CD4-positive, alpha-beta T cell treated with Interleukin-2 at 100 ng/mL for 4 hours (primary cell): ENCODE measurements at places on chromosomes 13 and 19.

- no peak for DNase-seq
These were observed 52.2 kb downstream of the ATP11A start for GRCh38 chr13:112741835-112742570.

DNA sequence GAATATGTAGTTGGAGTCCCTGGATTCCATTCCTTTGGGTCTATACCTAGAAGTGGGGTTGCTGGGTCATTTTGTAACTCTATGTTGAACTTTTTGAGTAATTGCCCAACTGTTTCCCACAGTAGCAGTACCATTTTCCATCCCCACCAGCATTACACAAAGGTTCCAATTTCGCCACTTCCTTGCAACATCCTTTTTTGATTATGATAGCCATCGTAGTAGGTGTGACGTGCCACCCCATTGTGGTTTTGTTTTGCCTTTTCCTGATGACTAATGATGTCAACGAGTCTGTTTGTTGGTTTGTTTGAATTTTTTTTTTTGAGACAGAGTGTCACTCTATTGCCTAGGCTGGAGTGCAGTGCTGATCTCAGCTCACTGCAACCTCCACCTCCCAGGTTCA is 3.3 kb upstream of the PEX11G start:
- DNase-seq: peak; percentile 26

DNA sequence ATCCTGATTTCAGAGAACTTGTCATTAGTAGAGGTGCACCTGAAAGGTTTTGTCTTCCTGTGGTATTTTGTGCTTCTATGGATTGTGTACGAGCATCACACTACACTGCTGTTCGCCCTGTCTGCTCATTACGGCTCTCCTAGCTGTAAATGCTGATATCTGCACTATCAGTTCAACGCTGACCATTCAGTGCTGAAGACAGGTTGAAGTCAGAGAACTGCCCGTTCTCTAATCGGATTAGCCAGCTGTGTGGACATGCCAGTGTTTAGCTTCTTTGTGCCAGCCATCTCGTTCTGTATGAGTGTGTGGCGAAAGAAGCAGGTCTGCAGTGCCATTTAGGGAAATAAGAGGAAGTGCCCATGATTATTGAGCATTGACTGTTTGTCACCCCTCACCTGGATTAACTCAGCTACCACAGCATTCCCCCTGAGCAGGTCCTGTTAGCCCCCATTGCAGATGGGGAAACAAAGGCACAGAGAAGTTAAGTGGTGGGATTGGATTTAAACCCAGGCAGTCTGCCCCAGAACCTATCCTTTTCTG is 21.6 kb upstream of the C1QTNF9 start:
- DNase-seq: no peak

DNA sequence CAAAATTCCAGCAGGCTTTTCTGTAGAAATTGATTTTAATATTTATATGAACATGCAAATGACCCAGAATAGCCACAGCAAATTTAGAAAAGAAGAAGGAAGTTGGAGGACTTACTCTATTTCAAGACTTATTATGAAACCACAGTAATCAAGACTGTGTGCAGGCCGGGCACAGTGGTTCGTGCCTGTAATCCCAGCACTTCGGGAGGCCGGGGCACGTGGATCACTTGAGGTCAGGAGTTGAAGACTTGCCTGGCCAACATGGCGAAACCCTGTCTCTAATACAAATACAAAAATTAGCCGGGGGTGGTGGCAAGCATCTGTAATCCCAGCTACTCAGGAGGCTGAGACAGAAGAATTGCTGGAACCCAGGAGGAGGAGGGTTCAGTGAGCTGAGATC is 6.0 kb upstream of the FFAR2 start:
- DNase-seq: no peak

GRCh38 chr19:16496613-16496983 is 404 bp downstream of the C19orf44 start:
- no peak for DNase-seq

GRCh38 chr19:46115396-46116106 is 8.9 kb downstream of the IGFL3 start:
- DNase-seq: no peak

- DNase-seq: no peak
These were observed 138.5 kb downstream of the RBM26 start for GRCh38 chr13:79267560-79267959.

GRCh38 chr19:7540761-7541474 is 5.4 kb downstream of the PNPLA6 start:
- DNase-seq: no peak

DNA sequence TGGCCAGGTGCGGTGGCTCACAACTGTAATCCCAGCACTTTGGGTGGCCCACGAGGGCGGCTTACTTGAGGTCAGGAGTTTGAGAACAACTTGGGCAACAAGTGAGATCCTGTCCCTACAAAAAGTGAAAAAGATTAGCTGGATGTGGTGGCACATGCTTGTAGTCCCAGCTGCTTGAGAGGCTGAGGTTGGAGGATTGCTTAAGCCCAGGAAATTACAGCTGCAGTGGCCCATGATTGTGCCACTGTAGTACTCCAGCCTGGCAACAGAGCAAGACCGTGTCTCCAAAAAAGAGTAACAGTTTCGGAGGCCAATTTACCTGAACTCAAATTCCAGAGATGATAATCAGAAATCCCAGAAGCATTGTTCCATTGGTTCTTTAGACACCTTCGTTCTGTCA is 4.4 kb downstream of the ZNF473 start:
- DNase-seq: no peak

- no peak for DNase-seq
These were observed 125.7 kb downstream of the PTPRS start for GRCh38 chr19:5214902-5215301.

DNA sequence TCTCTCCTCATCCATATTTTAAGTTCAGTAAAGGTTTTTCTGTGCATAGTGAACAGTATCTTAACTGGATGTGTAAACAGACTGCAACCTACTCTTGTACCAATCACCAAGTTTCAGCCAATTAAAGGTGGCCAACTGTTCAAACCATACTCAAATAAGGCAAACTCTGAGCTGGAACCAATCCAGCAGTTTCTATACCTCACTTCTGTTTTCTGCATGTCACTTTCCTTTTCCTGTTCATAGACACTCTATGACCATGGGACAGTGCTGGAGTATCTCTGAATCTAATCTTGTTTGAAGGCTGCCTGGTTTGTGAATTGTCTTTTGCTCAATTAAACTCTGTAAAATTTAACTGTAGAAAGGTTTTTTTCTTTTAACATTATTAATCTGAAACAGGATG is 470.3 kb upstream of the SLITRK6 start:
- no peak for DNase-seq

- no peak for DNase-seq
These were observed 64.0 kb downstream of the RXFP2 start for GRCh38 chr13:31803311-31803710.

DNA sequence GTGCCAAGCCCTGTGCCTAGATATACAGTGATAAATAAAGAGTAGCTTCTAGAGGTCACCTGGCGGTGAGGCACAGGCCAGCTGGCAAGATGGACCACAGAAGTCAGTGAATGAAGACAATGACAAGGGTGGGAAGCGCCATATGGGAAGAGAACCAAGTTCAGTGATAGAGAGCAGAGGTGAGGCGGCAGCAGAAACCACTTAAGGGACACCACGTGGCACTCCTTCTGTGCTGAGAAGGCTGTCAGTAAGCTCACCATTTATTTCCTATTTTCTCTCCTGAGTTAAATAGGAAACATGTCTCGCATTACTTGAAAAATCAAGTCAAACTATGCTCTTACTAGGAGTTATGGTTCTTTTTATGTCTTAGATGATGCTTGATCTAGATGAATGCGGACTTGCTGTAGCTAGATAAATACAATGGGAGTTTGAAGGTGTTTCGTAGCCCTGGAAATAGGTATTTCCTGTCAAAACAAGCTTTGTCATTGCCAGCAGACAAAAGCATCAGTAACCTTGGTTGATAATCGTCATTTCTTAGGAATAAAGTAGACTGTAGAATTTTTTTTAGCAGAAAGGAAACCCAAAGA is 17.8 kb downstream of the ALOX5AP start:
- no peak for DNase-seq

DNA sequence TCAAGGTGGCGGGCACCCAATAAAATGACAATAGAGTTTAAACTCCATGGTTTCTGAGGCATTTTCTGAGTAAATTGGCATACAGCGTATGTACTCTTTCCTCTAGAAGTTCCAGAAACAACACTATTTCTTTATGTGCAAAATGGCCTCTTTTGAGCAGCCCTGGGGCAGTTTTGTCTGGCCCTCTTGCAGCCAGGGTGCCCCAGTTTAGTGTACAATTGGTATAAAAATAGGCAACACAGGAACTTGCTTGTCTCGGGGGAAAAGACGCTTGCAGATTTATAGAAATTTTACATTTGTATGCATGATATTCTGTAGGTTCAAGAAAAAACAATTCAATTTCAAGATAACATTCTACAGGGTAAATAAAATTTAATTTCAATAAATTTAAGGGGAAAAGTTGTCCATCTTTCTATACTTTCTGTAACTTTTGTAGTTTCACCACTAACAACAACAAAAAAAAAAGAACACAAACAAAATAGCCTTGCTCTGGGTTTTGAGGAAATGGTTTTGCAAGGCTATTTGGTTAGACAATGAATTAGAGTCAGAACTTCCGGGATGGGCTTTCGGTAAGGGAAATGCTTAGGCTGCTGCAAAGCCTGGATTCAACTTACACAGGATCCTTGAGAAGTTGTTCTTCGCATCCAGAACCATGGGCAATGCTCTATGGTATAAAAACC is 45.3 kb downstream of the LRCH1 start:
- DNase-seq: no peak

- no peak for DNase-seq
These were observed 20.0 kb downstream of the CRYL1 start for GRCh38 chr13:20505405-20506366.

- DNase-seq: no peak
These were observed at the start of gene CYP4F3 for GRCh38 chr19:15640294-15640903. TSS of gene CYP4F3 (plus strand) at chr19:15640897. CDS start at chr19:15641416, 519 bp downstream.

- DNase-seq: no peak
These were observed 11.7 kb upstream of the IRGC start for GRCh38 chr19:43704002-43704705.

DNA sequence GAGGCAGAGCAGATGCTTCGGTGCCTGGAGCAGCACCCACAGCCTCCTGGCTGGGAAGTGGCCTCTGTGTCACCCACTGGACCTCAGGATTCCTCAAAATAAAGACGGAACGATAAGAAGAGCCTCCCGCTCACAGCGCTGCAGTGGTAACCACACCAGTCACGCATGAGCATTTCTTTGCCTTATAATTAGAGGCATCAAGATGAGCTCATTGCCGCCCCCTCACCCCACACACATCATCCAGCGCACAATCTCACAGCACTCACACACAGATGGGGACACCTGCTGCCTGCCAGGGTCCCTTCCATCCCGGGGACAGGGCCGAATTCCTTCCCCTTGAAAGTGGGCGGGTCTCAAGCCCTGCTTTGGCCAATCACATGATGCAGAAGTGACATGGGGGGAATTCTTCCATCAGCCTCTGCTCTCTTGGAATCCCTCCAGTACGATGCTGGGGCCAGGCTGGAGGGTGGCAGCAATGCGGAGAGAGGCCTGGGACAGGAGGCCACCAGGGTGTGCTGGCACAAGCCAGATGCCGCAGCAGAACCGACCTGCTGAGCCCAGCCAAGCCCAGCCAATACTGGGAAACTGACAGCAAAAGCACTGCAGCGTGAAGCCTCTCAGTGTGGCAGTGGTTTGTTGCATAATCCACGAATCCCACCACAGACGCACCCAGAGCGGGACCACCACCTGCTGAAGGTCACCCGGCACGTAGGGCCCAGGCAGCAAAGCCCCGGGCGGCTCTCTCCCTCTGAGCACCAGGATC is 16.0 kb downstream of the PIP5K1C start:
- no peak for DNase-seq

- no peak for DNase-seq
These were observed 698.2 kb downstream of the FGF9 start for GRCh38 chr13:22369090-22369489.

DNA sequence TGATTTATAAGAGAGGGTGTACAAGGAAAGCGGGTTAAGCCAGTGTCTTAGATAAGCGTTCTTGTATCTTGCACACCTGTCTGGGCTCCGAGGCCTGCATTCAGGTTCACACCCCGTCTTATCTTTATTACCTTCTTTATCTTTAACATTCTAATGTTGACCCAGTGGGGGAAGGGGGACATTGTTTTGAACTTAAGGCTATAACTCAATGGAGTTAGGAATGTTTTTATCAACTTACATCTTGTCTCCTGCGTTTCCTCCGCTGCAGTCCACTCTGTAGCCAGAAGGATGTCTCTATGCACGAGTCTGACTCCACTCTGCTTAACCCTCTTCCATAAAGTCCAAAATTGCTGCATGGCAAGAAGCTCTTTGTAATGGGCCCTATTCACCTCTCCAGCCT is 71.2 kb downstream of the FGF9 start:
- DNase-seq: no peak

GRCh38 chr19:46878613-46879375 is 18.0 kb downstream of the ARHGAP35 start:
- no peak for DNase-seq

DNA sequence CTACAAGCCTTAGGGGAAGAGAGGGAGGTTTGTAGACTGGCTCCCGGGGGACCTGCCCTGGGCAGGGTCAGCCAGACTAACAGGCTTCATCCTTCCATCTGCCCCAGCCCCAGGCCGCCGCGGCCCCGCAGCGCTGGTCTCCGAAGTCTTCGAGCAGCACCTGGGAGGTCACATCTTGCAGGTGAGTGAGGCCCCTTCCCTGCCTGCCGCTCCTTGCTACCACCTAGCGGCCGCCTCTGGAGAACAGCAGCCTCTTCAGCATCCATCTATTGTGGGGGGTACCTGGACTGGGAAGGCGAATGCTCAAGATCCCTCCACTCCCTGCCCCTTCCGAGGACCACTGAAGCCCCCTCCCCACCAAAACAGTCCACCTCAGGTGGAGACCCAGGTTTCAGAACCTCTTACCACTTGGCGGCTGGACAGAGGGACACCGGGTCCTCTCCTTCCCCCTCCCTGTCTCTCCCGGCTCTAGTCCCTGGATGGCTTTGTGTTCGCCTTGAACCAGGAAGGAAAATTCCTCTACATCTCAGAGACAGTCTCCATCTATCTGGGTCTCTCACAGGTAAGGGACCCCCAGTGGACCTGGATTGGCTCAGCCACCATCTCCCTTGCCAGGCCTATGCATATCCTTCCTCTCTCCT is 12.7 kb downstream of the NPAS1 start:
- DNase-seq: peak; percentile 73

- no peak for DNase-seq
These were observed 20.3 kb downstream of the FLT1 start for GRCh38 chr13:28474491-28475134.

DNA sequence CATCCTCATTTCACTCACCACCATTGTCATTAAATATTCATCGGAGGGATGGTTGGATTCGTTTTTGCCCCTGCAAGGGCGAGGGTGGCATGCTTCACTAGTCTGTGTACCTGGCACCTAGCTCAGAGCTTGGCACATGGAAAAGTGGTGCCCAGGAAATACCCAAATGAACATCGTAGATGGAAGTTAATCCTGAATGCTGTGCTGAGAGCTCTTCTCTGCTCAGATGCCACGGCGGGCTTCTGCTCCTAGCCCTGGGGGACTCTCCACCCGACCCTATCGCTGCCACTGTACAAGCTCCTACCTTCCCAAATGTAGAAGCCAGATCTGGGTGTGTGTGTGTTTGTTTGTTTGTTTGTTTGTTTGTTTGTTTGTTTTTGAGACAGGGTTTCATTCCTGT is 113.0 kb upstream of the ZNF507 start:
- DNase-seq: no peak

- DNase-seq: no peak
These were observed 127.2 kb downstream of the SOX1 start for GRCh38 chr13:112194167-112194530.

- DNase-seq: no peak
These were observed 176.9 kb downstream of the TBC1D4 start for GRCh38 chr13:75305059-75305458.
